Progenitor cell of endocrine pancreas (in vitro differentiated cells): ENCODE measurements at places on chromosomes 1 and 21. TPM values are rescaled to one million over a fixed set of nuclear protein-coding genes. Genes with fewer than 3 reads are reported as not detected.
A peak's percentile ranks its signal among the peaks of the same experiment; 100 is the strongest.

- H3K27me3 ChIP-seq, result no peaks in the 10 kb centered on the region
- DNase-seq, result no peak
- H3K4me3 ChIP-seq, result no peak overlapping the region
- peaks cover 12% of the 10 kb centered on the region for H3K4me1 ChIP-seq
- H3K27ac ChIP-seq, result no peak overlapping the region
Observed at GRCh38 chr1:84168783-84169182, 24.7 kb downstream of the PRKACB start.

- DNase-seq, result no peak
- H3K27me3 ChIP-seq, result peaks cover 6% of the 10 kb centered on the region
- peaks cover 11% of the 10 kb centered on the region for H3K4me1 ChIP-seq
Observed at GRCh38 chr1:31783846-31784245, 19.7 kb upstream of the ADGRB2 start.

GRCh38 chr1:21366288-21366687 lies 73.6 kb upstream of the NBPF3 start:
- H3K36me3 ChIP-seq, result no peaks in the 10 kb centered on the region
- no peak for DNase-seq
- H3K4me1 ChIP-seq, result peaks cover 3% of the 10 kb centered on the region
- H3K27ac ChIP-seq, result no peak overlapping the region
- no peak overlapping the region for H3K4me3 ChIP-seq

The CASZ1 gene
- total RNA-seq, result 23.6 and 28.5 TPM in 2 replicates

The TCHHL1 gene
- total RNA-seq, result not detected in 2 replicates

The BRINP3 gene
- total RNA-seq, result 0.11 TPM in 1 of 2 replicates, not detected in the other

DNA sequence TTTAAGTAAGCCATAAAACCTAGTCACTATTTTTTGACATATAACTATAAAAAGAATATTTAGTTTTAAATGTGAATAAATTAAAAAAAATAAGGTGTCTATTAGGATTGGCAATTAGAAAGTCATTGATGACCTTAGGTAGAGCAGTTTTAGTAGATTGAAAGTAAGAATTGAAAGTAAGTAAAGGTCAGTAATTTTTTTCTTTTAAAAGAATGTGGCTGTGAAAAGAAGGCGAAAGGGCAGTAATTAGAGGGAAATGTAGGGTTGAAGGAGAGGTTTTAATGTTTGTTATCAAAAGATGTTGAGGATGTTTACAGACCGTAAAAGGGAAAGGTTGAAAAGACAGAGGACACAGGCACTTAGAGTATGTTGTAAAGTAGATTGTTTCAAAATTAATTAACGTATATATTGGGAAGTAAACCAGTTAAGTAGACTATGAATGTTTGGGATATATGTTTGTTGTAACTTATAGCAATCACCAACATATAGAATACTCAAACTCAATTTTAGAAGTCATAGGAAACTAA lies 41.0 kb downstream of the ZFYVE9 start:
- H3K27ac ChIP-seq, result peak overlapping the region; percentile 82
- peaks cover 25% of the 10 kb centered on the region for H3K36me3 ChIP-seq
- no peak for DNase-seq
- no peaks in the 10 kb centered on the region for H3K27me3 ChIP-seq
- H3K4me3 ChIP-seq, result no peak overlapping the region
- peaks cover 23% of the 10 kb centered on the region for H3K4me1 ChIP-seq

The MX1 gene
- 2.1 and 2.6 TPM in 2 replicates for total RNA-seq

The COL6A1 gene
- 135 and 137 TPM in 2 replicates for total RNA-seq

The ACTA1 gene
- total RNA-seq, result 1.8 and 2.5 TPM in 2 replicates

GRCh38 chr21:27772816-27773215 lies 805.9 kb upstream of the ADAMTS5 start:
- H3K4me3 ChIP-seq, result no peak overlapping the region
- no peaks in the 10 kb centered on the region for H3K36me3 ChIP-seq
- DNase-seq, result no peak
- H3K27ac ChIP-seq, result no peak overlapping the region
- no peaks in the 10 kb centered on the region for H3K27me3 ChIP-seq
- H3K4me1 ChIP-seq, result no peaks in the 10 kb centered on the region

The CD244 gene
- total RNA-seq, result not detected in 2 replicates

- DNase-seq, result no peak
- no peak overlapping the region for H3K4me3 ChIP-seq
- H3K27ac ChIP-seq, result no peak overlapping the region
- no peaks in the 10 kb centered on the region for H3K36me3 ChIP-seq
- peaks cover 8% of the 10 kb centered on the region for H3K27me3 ChIP-seq
- H3K4me1 ChIP-seq, result no peaks in the 10 kb centered on the region
Observed at GRCh38 chr1:157652859-157653493, 47.6 kb downstream of the FCRL3 start.

DNA sequence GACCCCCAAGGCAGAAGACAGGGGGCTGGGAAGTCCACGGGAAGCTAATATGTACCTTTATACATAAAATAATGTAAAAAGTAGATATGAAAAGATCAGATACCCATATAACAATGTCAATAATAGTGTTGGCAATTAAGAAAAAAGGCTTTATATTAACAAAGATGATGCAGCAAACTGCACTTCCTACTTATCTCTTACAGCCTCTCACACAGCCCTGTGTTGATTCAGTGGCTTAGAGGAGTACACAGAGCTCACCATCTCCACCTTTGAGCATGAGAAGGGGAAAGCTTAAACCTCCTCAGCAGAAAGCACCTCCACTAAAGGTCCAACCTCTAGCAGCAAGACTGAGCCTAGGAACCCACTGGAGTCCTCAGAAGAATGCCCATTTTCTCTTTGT lies 7.2 kb upstream of the VSIG8 start:
- no peaks in the 10 kb centered on the region for H3K36me3 ChIP-seq
- peaks cover 83% of the 10 kb centered on the region for H3K27me3 ChIP-seq
- no peak overlapping the region for H3K27ac ChIP-seq
- H3K4me1 ChIP-seq, result peaks cover 2% of the 10 kb centered on the region
- H3K4me3 ChIP-seq, result no peak overlapping the region
